ENCODE measurements at places on chromosomes 6 and 20.

- DNase-seq, result no peak
Measured at GRCh38 chr20:17621229-17621968, 51.5 kb downstream of the DSTN start.

- DNase-seq, result peak; percentile 70
Measured at GRCh38 chr20:20734475-20734948, 22.1 kb upstream of the RALGAPA2 start.

DNA sequence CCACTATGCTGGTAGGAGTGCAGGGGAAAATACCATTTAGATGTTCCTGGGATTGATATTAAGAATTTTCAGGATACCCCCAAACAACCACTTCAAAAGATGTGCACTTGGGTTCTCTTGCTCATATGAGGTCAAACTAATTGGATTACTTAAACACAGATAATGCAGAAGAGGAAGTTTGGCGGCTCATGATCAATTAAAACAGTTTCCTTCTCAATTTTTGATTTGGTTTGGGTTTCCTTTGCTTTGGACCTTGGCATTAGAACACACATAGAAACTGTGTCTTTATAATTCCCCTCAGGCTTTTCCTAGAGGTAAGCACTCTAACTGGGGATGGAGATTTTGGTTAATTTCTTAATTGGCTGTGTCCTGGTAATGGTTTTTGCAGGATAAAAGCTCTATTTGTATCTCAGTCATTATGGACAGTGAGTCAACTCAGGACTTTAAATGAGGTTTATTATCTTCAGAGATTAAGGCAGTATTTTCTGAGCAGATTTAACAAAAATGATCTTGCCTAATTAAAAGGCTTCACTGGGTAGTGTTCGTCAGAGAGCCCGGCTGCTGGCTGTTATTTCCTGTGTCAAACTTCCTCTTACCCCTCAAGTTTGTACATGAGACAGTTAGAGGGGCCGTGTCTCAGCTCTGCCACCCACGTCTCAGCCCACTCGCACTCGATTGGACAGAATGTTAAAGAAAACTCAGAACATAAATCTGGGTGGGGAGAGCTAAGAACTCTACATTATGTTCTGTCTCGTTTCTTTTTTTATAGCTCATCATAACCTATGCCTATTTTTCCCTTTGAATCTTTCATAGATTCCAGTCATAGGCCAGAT is 50.3 kb upstream of the PREP start:
- DNase-seq, result no peak

DNA sequence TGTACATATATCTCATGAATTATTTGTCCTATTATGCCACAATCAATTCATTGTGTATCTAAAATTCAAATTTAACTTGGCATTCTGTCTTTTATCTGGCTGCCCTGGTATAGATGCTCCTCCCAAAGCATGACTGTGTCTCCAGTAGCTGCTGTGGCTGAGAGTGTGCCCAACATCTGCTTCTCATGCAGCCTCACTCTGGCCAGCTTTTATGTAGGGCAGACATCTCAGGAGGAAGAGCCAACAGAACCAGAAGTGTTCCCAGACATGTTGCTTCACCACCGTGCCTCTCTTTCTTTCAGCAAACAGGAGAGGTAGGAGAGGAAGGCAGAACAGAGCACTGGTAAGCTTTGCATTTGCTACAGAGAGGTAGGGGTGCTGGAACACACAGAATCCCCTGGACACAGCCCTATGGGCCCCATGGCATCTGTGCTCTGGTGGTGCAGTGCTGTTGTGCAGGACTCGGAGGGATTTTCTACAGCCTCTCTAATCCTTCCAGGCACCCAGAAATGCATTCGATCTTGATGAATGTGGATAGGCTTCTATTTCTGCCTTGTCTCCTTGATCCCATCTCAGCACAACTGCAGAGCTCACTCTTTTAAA is 637.1 kb downstream of the UTRN start:
- DNase-seq, result no peak
